T-helper 17 cell (primary cell): ENCODE measurements at places on chromosomes 3 and 15. TPM values are rescaled to one million over a fixed set of nuclear protein-coding genes. Genes with fewer than 3 reads are reported as not detected.

LXN gene
- 3.6 TPM for total RNA-seq

CCDC39 gene
- not detected for total RNA-seq

DNA sequence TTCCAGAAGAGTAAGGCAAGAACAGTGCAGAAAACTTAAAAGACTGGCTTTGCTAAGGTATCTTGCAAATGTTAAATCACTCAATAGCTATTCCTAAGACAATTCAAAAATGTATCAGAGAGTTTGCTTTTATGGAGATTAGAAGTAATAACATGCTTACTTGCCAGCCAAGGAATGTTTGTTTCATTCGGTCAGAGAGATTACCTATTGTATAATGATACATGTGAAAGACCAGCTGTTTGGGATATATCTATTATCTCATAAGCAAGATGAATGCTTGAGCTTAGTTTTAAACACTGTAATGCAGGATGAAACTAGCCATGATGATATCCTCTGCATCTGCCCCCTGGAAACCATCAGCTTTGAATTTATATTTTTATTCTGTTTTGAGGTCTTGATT lies 70.7 kb downstream of the MAP2K5 start:
- no peak for DNase-seq

DNA sequence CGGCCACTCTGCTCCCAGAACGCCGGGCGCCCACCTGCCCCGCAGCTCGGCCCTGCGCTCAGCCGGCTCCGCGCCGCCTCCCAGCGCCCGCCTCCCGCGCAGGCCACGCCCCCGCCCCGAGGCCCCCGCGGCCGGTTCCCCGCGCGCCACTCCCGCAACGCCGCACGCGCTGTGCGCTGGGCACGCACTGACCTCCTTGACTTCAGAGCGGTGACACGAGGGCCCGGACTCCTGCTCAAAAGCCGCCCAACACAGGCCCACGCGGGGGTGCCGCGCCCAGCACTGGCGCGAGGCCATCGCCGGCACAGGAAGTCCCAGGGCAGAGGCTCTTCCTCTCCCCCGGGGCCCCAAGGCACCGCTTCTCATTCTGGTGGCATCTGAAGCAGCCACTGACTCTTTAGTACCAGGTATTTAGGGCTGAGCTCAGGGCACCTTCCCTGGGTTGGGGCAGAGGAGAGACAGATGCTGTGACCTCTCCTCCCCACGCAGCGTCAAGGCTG lies 12.4 kb downstream of the TNK2 start:
- peak; percentile 65 for DNase-seq

GOLGA6L10 gene
- total RNA-seq = 1.4 TPM

DNA sequence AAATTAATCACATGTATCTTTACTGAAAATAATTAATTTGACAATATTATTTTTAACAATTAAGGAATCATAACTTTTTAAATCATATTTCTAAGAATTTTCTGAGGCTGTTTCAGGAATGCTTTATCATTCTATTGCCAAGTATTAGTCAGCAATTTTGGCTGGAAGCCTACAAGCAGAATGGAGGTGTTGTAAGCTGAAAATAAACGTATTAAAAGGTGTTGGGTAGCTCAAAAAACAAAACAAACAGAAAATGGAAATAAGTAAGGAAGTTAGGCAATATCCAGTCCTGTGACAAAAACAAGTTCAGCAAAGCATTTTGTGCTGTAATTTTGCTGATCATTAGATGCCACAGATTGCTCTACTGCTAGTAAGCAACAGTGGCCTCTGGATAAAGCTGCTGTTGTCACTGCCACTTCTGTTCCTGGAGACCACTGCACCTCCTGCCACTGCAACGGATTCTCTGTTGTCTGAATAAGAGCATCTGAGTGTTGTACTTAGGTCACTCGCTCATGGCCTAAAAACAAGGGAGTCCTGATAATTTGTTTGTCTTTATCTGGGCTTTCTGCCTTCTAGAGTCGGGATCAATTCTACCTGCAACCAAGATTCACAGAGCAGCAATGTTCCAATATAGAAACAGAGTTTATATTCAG lies 63.5 kb upstream of the SLITRK3 start:
- no peak for DNase-seq

GRCh38 chr3:43288366-43288765 lies 2.0 kb downstream of the SNRK start:
- no peak for DNase-seq

DNA sequence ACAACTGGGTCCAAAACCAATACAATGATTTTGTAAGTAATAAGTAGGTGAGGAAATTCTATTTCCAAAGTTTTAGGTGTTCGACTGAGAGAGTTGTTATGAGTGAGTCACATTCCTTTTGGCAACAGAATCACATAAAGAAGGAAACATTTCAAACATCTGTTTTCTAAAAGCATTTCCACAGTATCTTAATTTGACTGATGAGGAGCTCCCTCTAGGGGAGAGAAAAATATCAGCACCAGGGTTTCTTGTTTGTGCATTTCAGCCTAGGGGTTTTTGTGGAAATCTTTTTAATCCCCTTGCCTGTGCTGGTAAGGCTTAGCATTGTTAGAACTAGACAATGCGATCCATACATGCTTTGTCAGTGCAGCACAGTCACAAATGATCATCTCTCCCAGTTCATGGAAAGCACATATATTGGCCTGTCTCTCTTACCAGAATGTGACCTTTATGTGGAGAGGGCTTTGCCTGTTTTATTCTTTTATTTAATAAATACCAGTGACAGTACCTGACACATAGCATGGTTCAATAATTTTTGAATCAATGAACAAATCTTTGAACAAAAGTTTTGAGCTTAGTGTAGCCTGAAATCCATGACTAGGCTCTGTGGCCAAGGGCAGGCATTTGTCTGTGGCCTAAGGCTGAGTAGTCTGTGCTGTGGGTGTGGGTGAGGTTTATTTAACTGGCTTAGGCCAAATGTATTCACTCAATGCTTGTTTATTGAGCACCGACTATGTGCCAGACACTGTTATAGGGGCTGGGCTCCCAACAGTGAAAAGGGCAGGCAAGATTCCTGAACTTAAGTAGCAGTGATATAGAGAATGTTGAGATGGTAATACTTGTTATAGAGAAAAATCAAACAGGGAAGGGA lies 21.1 kb upstream of the IQCF6 start:
- no peak for DNase-seq
